CD4-positive, CD25-positive, alpha-beta regulatory T cell (primary cell): ENCODE measurements at places on chromosomes 6 and 20.
A peak's percentile ranks its signal among the peaks of the same experiment; 100 is the strongest.

GRCh38 chr20:31604567-31605030 lies 490 bp upstream of the ID1 start:
- DNase-seq = no peak

- DNase-seq = peak; percentile 68
These were observed 51.9 kb upstream of the MRPS10 start for GRCh38 chr6:42269553-42269952.

- DNase-seq = no peak
These were observed 79.6 kb downstream of the RCAN2 start for GRCh38 chr6:46411456-46412197.

DNA sequence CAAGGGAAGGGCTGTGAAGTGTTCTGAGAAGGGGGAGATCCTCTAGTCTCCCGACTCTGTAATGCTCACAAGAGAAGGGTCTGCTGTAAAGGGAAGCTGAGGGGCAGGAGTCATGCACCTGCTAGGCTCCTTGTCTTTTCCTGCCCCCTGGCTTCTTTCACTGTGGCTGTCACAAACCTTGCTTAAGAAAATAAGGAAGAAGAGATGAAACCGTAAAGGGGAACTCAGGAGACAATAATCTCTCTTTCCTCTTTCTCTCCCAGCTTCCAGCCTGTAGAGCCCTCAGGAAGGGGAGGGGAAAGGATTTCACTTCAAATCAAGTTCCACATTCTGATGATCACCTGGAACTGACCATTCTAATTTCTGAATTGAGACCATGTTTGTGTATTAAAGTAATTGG lies 26.3 kb downstream of the SLC13A3 start:
- DNase-seq = no peak

- DNase-seq = no peak
These were observed 28.4 kb downstream of the LHFPL5 start for GRCh38 chr6:35833536-35833935.

- no peak for DNase-seq
These were observed 571 bp downstream of the CSNK2B start for GRCh38 chr6:31666337-31666965.

GRCh38 chr20:49318430-49319207 lies 40.8 kb upstream of the ZNFX1 start:
- no peak for DNase-seq

GRCh38 chr6:97026298-97026697 lies 101.8 kb downstream of the KLHL32 start:
- no peak for DNase-seq

DNA sequence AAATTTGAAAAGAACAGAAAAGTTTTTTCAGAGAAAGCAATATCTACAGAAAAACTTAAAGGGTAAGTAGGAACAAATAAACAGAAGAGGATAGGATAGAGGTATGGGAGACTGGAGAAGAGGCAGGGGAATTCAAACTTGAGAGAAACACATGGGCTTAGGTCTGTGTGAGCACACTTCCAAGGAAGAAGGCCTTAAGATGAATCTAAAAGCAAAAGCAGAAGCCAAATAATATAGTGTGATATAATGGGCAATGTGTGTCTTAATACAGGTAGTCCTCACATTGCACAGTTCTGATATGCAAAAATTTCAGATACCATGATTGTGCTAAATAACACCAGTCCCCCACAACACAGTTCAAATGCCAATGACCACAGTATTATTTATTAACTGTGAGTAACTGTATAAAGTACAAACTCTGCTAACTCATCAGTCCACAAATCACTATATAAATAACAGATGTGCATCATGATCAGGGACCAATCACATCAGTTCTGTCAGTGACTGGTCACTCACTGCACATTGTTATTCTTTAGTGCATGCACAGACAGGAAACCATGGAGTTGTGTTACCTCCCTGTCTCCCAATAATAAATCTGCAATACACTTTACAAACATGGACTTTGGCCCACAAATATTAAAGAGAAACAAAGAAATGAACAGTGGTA lies 18.6 kb downstream of the SNX14 start:
- no peak for DNase-seq

GRCh38 chr6:113055061-113055460 lies 707.9 kb downstream of the RFPL4B start:
- no peak for DNase-seq

DNA sequence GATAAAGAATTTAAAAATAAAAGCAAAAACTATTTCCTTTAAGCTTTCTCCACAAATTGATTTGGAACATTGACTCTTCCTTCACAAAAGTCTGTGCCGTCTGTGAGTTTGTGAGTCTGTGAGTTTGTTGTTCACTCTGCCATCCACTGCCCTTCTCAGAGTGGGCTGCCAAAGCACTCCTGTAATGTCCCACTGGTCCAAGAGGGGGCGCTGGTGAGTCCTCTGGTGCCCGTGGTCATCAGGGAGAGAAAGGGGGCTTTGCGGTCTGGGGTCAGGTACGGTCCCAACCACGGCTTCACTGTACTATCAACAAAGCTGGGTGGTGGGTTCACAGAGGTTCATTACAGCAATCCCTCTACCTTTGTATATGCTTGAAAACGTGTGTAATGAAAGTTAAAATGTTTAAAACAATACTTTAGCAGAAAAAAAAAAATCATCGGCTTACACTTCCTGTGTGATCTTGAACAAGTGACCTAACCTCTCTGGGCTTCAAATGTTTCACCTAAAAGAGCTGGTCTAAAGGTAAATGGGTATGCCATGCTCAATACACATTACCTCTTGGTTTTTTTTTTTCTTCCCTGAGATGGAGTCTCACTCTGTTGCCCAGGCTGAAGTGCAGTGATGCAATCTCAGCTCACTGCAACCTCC lies 5.6 kb upstream of the ANKRD60 start:
- DNase-seq = peak; percentile 33

DNA sequence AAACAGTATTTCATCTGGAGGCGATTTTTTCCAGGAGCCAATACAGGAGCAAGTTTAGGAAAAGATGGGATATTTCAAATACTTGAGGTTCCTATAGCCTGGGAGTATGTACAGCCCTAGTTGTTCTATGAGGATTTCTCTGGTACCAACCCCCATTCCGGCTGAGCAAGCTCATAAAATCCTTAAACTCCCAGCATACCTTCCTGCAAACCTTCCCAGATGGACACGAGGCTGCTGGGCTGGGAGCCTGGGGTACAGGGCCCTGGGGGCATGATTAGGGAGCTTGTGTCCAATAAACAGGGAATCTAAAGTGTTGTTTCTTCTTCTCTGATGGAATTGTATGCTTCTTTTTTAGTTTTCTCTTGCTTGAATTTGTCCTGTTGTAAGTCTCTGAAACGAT lies 1.5 kb downstream of the PRRC2A start:
- DNase-seq = no peak

- no peak for DNase-seq
These were observed 68.3 kb upstream of the EXOC2 start for GRCh38 chr6:760982-761955.

DNA sequence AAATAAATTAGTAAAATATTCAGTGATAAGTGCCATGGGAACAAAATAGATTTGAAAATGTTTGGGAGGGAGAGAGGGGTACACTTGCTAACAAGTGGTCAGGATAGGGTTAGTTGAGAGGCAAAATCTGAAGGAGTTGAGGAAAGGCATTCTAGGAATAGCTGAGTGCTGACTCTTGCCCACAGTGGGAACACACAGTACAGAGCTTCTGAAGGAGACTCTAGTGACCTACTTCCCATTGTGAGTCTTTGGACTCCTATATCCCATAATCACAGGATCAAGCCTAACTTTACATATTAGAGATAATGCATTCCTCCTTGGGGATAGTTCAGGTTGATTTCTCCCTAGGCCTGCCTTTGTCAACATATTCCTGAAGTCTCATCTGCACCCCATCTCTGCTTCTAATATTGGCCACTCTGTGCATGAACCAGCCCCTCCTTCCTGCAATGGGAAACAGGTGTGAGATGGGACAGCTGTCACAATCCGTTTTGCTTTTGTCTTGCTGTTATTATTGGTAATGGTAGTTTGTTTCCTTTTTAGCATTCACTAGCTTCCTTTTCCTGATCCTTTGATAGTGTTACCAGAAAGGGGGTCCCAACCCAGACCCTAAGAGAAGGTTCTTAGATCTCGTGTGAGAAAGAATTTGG lies 2.6 kb upstream of the TRIM38 start:
- no peak for DNase-seq

DNA sequence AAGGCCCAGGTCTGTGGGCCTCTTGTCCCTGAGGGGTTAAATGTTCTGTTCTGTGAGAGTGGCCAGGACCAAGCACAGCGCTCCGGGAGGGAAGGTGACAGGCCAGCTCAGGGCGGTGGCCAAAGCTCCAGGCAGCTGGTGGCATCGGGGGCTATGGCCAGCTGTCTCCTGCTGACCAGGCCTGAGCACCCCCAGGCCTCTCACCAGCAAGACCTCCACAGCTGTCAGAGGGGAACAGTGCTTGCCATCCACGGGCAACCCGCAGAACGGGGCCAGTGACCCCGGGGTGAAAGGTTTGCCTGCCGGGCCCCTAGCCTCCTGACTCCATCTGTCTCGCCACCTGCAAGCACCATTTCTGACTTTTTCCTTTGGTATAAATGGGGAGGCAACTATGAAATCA lies 46.0 kb downstream of the EYA2 start:
- no peak for DNase-seq

DNA sequence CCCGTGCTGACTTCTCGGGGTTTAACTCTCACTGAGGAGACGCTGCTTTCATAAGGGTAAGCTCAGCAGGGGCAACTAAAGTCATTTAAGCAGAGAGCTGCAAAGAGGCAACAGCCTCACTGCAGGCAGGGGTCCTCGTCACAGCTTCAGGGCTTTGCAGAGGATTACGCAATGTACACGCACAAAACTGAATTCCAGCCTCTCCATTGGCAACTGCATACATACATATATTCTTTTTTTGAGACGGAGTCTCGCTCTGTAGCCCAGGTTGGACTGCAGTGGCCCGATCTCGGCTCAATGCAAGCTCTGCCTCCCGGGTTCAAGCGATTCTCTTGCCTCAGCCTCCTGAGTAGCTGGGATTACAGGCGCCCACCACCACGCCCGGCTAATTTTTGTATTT lies 2.4 kb downstream of the GMEB2 start:
- no peak for DNase-seq

DNA sequence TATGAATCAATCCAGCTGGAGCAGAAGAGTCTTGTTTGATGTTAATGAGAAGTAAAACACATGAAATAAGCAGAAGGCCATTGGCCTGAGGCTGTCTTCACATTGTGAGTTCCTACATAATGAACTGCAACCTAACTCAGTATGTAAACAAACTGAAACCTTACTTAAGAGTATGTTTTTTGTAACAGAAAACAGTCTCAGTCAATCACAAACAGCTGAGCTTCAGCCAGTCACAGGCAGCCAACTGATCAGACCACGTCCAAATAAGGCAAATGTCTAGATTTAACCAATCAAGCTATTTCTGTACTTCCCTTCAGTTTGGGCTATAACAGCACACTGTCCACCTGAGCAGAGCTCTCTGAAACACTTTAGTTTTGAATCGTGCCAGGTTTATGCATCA lies 234.7 kb downstream of the TRDN start:
- DNase-seq = no peak

DNA sequence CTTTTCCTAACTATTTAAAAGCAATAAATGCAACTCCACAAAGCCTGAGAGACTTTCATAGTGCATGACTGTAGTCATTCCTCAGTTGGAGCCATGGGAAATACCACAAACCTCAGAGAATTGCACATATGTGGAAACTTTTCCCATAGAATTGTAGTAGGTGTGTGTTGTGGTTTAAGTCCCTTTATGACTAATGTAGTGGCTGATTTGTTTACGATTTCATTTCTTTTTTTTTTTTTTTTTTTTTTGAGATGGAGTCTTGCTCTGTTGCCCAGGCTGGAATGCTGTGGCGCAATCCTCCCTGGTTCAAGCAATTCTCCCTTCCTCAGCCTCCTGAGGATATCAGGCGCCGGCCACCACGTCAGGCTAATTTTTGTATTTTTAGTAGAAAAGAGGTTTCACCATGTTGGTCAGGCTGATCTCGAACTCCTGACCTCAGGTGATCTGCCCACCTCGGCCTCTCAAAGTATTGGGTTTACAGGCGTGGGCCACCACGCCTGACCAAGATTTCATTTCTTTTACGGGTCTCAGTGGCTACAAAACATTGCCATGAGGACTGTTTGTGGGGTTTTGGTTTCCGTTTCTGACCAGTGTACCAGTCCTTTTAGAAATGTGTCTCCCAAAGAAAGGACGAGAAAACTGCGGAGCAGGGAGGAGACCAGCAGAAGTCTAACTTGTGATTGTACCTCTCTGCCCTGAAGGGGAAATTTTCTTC lies 212.1 kb upstream of the MARCKS start:
- no peak for DNase-seq

DNA sequence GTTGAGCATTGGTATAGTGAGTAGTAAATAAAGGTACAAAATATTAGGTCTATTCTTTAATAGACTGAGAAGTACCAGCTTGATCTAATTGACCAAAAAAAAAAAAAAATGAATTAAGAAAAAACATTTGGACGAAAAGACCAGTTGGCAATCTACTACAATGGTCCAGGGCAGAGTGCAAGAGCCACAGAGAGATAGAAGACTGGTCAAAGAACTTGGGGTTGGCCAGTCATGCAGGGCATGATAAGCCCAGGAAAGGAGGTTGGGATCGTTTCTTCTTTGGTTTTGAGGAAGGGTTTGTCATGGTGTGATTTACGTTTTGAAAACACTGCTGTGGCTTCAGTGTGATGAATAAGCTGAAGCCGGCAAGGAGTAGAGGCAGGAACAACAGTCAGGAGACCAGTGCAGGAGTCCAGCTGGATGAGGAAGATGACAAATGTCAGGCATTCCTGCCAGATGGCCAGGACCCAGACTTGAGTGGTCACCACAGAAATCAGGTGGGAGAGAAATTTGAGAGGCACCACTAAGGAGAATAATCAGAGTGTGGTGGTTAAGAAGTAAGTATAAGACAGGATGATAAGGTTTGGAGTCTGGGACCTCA lies 14.0 kb downstream of the SMLR1 start:
- DNase-seq = no peak

- no peak for DNase-seq
These were observed 136.5 kb upstream of the ECI2 start for GRCh38 chr6:4271761-4272470.

- no peak for DNase-seq
These were observed 3.3 kb upstream of the PACSIN1 start for GRCh38 chr6:34462551-34462971.

GRCh38 chr20:646107-646867 lies 6.7 kb downstream of the SRXN1 start:
- DNase-seq = no peak

DNA sequence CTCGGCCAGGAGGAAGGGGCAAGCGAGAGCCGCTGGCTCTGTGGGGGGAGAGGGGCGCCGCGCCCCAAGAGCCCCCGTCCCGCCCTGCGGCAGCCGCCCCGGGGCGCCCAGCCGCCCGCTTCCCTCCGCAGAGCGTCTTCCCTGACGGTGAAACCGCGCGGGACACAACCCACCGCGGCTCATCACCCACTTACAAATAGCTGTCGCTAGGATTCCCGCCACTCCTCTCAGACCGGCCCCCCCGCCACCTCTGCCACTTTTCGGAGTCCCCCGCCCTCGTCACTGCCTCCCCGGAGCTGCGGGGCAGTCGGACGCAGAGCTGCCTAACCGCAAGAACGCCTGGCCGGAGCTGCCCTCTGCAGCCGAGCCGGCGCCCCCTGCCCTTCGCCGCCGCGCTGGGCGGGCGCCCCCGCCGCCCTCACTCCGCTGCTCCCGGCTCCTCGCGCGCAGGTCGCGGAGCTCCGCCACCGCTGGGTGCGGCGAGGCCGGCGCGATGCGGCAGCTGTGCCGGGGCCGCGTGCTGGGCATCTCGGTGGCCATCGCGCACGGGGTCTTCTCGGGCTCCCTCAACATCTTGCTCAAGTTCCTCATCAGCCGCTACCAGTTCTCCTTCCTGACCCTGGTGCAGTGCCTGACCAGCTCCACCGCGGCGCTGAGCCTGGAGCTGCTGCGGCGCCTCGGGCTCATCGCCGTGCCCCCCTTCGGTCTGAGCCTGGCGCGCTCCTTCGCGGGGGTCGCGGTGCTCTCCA lies at the start of gene SLC35D3:
SLC35D3 (plus strand) TSS at position 366 of the 749 bp plus-strand sequence; CDS start at position 494, 128 bp downstream.
- no peak for DNase-seq
